PC-3 (cell line): ENCODE measurements at places on chromosomes 1 and 21.
A peak's percentile ranks its signal among the peaks of the same experiment; 100 is the strongest.

DNA sequence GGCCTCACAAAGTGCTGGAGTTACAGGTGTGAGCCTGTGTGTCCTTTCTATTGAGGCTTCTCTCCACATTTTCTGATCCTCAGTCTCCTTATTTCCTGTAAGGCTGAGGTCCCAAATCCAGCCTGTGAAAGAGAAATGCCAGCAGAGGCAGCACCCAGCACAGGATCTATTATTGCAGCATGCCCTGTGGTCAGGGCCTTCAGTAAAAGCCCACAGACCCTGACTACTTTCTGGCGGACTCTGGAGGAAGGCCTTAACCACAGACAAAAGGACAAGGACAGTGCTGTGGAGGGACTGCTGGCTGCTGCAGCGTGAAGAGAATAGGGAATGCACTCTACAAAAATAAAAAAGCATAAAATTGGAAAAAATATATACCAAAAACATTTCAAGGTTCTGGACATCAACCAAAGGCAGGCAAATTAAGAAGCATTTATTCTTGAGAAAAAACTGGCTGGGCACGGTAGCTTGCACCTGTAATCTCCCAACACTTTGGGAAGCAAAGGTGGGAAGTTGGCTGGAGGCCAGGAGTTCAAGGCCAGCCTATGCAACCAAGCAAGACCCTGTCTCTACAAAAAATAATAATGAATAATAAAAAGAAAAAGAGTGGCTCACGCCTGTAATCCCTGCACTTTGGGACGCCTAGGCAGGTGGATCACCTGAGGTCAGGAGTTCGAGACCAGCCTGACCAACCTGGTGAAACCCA lies 9.4 kb upstream of the PGD start:
- no peak for DNase-seq

DNA sequence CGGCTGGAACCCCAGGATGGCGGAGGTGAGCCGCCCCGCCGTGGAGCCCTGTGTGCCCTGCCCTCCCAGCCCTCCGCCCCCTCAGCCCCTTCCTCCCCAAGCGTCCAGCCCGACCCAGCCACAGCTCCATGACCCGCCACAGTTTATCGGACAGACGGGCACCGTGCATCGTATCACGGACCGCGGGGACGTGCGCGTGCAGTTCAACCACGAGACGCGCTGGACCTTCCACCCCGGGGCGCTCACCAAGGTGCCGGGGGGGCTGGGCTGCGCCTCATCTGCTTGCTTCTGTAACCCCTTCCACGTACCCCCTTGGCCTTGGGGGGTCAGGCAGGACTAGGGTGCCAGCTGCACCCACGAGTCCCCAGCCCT lies 6.6 kb upstream of the MMP23B start:
- no peak for DNase-seq

GRCh38 chr1:30762930-30763650 lies 5.5 kb upstream of the LAPTM5 start:
- DNase-seq = no peak

DNA sequence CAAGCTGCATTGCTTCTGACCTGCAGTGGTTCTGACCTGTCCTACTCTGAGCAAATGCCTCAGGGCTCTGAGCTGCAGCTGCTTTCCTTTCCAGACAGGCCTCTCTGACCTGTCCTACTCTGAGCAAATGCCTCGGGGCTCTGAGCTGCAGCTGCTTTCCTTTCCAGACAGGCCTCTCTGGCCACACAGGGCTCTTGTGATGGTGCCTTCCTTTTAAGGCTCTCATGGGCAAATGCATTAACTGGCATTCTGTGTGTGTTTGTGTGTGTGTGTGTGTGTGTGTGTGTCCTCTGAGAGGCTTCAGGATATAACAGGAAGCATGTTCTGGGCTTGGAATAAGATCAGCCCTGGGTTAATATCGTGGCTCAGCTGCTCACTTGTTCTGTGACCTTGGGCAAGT lies 131.3 kb downstream of the NTPCR start:
- peak; percentile 76 for DNase-seq

- DNase-seq = peak; percentile 35
Observed at GRCh38 chr1:162020150-162020549, 3.5 kb downstream of the OLFML2B start.

DNA sequence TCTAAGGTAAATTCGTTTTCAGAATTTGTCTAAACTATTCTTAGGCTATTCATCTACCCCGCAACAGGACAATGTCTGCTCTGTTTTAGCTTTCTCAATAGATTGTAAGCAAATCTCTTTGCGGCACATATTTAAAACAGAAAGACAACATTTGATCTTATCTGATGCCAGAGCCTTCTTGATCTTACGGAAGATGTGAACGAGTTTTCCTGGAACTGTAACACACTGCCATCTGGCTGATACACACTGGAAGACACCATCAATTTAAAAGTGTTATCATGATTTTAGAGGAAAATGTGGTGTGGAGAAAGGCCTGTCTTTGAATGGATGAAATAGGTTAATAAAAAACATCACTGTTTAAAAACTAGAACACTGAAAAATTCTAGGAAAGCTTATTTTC lies 36.1 kb downstream of the COA6 start:
- DNase-seq = no peak

DNA sequence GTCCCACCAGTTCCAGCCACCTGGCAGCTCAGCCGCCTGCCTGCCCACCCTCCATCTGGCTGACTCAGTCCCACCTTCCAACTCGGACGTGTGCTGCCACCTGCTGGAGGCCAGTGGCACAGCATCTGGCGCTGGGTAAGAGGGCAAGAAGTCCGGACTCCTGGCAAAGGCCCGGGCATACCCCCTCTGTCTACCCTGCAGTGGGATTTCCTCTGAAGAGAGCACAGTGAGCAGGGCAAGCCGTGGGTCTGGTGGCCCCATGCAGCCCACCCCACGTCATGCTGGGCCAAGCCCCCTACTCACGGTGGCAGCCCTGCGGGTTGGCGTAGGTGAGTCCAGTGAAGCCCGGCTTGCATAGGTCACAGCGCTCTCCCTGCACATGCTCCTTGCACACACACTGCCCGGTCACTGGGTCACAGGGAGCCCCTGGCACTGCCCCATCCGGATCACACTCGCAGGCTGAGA lies 24.5 kb downstream of the LAMB3 start:
- peak; percentile 88 for DNase-seq

DNA sequence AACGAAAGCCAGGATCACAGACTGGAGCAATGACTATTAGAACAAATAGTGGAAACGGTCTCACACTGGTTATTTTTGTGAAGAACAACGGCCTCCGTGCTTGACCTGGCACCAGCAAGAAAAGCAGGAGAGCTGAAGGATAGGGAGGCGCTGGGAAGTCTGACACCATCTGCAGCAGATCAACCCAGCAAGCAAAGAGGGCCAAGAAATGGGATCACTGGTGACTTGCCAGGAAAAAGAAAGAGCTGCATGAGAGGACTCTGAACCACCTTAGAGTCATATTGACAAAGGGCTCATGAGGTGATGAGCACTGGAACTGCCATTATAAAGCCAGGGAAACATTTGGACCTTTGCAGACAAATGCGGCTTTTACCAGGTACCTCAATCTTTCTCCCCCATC lies 25.0 kb downstream of the MTOR start:
- no peak for DNase-seq

DNA sequence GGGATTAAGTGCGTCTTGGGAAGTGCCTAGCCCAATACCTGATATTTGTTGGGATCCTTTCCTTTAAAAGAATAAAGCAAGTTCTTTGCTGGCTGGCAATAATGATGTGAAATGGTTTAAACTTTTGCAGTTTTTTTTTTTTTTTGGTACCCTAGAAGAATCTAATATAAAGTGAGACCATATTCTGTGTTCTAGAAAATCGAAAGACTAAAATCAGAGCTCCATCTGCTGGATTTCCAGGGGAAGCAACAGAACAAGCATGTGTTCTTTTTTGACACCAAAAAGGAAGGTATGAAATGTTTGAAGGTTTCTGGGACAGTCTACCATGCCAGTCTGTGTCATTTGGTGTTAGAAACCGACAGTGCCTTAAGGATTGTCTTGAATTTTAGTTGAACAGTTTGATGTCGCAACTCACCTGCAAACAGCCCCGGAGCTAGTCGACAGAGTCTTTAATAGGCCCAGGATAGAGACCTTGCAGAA lies 6.4 kb downstream of the UTP11 start:
- DNase-seq = peak; percentile 42
